ENCODE measurements at places on chromosomes 3 and 15.

GRCh38 chr3:150540297-150540696 lies 6.0 kb downstream of the SERP1 start:
- DNase-seq, result no peak

DNA sequence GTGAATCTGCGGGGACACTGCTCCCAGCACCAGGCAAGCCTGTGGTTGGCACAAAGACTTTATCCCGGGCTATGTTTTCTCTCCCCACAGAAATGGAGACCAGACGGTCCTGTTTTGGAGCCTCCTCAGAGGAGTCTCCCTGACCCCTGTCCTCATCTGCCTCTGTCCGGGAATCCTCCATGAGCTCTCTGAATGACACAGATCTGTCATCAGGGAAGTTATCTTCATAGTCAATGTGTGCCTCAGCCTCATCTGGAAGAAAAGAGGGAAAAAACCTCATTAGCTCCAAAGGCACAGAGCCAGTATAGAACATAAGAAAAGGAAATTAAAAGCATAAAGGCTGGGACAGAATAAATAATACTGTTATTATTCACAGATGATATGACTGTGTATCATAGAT lies 40.0 kb downstream of the CRTAP start:
- no peak for DNase-seq

DNA sequence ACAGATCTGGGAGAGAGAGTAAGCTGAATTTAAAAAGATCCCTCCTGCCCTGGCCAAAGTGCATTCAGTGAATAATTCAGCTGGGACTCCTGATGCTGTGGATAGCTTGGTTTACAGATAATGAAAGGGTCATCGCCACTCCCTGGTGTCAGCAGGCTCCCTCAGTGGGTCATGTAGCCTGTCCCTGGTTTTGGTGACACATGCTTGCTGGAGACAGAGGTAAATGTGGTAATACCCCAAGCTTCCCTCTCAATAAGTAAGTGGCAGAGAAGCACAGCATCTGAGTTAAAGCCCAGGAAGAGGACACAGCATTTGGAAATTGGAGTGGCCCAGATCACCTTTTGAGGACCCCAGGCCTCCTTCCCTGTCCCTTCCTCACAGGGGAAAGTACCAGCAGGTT lies 1.8 kb downstream of the TMEM115 start:
- DNase-seq, result no peak

DNA sequence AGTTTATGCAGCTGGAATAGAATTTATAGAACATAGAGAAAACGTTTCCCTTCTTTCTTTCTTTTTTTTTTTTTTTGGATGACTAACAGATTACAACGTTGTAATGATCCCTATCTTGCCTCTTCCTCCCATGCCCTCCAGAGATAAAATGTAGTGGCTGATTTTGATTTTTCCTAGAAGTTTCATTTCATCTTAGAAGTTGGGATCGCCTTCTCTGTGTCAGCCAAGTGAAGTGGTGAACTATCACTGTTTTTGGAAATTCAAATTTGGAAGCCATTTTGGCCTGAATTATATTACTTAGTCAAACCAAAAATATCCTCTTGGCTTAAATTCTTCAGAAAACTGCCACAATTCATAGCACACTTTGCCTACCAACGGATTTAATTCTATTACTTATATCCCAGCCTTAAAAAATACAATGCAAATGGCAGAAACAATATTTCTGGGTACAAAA lies 1025.5 kb upstream of the NR2F2 start:
- no peak for DNase-seq
